ENCODE measurements at places on chromosomes 16 and 17.

GRCh38 chr17:44387804-44388203 is 1.6 kb downstream of the ITGA2B start:
- DNase-seq: no peak

GRCh38 chr16:56910112-56910511 is 21.8 kb upstream of the HERPUD1 start:
- no peak for DNase-seq

DNA sequence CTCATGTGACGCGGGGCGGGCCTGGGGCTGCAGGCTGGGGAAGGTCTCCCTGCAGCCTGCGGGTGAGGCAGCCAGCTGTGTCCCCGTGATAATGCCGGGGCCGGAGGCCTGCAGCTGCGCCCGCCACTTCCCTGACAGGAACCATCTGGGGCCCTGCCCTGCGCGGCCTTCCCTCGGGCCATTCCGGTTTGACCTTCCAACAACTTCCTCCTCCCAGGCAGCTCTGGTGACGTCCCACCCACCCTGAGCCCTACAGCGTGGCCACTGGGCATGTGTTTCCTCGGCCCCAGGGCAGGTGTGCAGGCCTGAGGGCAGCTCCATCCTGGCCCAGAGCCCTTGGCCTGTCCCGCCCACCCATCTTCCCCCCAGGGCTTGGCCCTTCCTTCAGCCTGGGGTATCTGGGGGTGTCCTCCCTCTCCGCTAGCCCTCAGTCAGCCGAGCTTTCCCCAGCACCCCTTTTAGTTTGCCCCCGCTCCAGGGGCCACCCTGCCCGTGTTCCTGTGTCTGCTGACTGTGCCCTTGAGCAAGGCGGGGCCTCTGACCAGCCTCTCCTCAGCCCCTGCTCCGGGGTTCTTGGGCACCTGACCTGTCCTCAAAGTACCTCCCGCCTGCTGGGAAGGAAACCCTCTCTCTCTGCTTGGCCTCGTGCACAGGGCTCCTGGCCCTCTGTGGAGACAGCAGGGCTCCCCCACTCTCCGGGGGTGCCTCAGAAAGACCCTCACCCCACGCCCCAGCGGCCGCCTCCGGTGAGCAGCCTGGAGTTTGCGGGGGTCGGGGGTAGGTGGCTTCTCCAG is at the start of gene CBFA2T3:
Gene CBFA2T3 (minus strand): TSS at position 190 of the 794 bp plus-strand sequence. CDS start 400 bp downstream, outside the sequence.
- DNase-seq: no peak

- no peak for DNase-seq
Measured at GRCh38 chr17:36059406-36059805, 4.7 kb upstream of the CCL18 start.

- no peak for DNase-seq
Measured at GRCh38 chr17:43830510-43831140, 2.3 kb downstream of the MPP3 start.

DNA sequence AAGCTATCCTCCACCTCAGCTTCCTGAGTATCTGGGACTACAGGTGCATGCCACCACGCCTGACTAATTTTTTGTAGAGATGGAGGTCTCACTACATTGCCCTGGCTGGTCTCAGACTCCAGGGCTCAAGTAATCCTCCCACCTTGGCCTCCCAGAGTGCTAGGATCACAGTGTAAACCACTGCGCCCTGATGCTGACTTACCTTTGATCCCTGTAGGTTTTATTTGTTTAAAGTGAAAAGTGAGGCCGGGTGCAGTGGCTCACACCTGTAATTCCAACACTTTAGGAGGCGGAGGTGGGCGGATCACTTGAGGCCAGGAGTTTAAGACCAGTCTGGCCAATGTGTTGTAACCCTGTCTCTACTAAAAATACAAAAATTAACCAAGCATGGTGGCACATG is 8.7 kb downstream of the PSKH1 start:
- DNase-seq: no peak

DNA sequence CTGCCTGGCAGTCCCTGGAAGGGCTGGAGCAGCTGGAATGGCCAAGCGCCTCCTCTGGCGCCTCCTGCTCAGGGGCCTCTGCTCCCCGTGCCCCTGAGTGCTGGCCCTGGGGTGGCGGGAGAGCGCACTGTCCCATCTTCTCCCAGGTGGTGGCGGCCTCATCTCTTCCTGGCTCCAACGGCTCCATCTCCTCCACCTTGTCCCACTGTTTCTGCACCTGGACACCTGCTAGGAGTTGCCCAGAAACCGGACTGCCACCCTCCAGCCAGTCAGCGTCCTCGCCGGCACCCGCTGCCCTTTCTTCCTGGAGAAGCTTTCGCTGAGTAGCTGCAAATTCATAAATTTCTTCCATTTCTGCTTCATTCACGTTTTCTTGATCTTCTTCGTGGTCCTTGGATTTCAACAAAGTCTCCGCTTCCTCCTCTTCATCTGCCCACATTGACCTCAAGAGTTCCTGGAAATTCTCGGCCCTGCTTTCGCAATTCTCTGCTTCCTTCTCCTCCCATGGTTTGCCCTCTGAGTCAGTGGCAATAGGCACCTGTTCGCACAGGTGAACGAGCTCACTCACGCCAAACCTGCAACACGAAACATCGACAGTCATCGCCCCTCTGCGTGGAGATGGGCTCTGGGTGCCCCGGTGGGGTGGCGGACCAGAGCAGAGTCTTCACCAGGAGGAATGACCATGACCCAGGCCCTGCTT is 13.7 kb upstream of the NLRC3 start:
- no peak for DNase-seq

- no peak for DNase-seq
Measured at GRCh38 chr16:56667581-56668571, at the start of gene MT1G. MT1G (minus strand) TSS chr16:56668065; CDS start chr16:56667993, 72 bp downstream.

Measured in caudate nucleus (tissue), 63 donors.